CD4-positive, alpha-beta memory T cell (primary cell): ENCODE measurements at places on chromosomes 11 and 22.

DNA sequence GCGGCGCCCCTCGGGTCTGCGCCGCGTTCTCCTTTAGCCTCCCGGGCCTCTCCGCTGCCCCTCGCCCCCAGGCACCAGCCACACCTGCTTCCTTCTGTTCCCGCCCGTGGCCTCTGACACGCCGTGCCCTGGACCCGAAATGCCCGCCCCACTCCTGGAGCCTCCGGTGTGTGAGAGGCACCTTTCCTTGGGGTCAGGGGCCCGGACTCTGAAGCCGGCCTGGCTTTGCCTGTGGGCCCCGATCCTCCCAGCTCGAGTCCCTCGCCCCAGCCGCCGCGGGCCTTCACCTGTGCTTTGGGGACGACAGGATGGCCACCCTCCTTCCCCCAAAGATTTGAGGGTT lies 661 bp upstream of the CDPF1 start:
- DNase-seq: no peak

DNA sequence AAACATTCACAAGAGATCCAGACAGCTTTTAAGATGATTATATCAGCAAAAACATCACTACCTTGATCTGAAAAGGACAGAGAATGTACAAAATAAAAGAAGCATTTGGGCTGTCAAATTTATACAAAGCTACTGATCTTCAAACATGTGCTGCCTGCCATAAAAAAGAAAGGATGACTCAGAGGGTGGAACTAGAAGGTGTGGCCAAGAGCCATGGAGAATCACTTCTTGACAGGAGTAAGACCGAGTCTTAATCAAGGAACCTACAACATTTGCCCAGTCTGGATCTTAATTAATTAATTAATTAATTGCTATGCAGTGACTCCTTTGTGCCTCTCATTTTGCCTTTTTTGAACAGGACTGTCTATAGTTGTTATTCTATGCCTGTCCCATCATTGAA lies 33.2 kb downstream of the C11orf96 start:
- no peak for DNase-seq

DNA sequence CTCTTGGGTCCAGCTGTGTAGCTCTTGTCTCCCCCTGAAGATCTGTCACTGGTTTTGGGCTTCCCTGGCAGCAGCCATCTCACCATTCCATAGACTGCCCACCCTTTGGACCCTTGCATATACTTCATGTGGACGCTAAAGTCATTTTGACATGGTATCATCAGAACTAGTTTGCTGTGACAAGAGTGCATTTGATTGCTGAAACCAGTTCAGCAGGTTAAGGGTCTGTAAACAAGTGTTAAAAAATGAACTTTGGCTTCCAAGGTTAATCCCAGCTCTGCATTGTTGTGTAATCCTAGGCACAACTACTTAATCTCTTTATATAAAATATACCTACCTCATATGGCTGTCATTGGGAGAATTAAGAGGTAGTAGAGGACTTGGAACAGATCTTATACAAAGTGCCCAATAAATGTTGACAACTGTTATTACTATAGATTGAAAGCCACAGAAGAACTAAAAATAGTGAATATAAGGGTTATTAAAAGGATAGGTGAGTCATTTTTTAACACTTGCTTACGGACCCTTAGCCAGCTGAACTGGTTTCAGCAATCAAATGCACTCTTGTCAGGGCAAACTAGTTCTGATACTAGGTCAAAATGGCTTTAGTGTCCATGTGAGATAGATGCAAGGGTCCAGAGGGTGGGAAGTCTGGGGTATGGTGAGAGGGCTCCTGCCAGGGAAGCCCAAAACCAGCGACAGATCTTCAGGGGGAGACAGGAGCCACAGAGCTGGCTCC lies 29.4 kb downstream of the CCDC90B start:
- no peak for DNase-seq

DNA sequence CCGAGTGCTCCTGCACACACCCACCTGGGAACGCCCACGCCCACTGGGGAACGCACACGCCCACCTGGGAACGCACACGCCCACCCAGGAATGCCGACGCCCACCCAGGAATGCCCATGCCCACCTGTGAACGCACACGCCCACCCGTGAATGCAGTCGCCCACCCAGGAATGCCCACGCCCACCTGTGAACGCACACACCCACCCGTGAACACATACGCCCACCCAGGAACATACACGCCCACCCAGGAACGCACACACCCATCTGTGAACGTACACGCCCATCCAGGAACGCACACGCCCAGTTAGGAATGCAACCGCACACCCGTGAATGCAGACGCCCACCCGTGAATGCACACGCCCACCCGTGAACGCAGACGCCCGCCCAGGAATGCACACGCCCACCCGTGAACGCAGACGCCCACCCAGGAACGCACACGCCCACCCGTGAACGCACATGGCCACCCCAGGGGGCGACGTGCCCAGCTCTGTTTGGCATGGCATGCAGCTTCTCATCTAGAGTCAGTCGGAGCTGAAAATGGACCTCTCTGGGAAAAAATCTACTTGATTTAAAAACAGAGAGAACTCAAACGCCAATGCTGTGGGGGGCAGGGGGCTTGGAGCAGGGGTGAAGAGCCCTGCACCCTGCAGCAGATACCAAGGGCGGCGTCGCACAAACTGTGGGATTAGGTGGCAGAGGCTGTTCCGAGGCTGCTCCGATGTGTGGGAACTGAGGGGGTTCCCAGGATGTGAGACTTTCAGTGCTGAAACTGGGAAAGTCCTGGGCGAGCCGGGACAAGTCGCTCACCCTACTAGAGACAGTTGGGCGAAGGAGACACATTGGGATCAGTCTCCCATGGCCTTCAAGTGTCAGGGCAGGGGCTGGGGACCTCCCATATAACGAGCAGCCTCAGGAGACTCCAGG lies 83.3 kb downstream of the MYEOV start:
- no peak for DNase-seq
